ENCODE measurements at places on chromosomes 2 and 18. TPM values are rescaled to one million over a fixed set of nuclear protein-coding genes. Genes with fewer than 3 reads are reported as not detected.

The REG3G gene
- total RNA-seq, result not detected

The RND3 gene
- 42.9 TPM for total RNA-seq

The SERPINB3 gene
- total RNA-seq, result not detected

The SLC19A3 gene
- total RNA-seq, result 0.59 TPM

The CFAP221 gene
- total RNA-seq, result not detected

The IL1A gene
- total RNA-seq, result not detected

The INO80D gene
- 2.2 TPM for total RNA-seq

The TANC1 gene
- total RNA-seq, result 13.1 TPM

The NAGK gene
- 105 TPM for total RNA-seq

The LRRC30 gene
- not detected for total RNA-seq

The DHRS9 gene
- total RNA-seq, result not detected

The IL36RN gene
- not detected for total RNA-seq

The CMPK2 gene
- 0.30 TPM for total RNA-seq

The TXNDC2 gene
- not detected for total RNA-seq

The CABYR gene
- 6.7 TPM for total RNA-seq

The KIF1A gene
- total RNA-seq, result not detected

The TPRKB gene
- total RNA-seq, result 46.7 TPM

The NEU4 gene
- total RNA-seq, result not detected

The DOK1 gene
- total RNA-seq, result 23.0 TPM

The NEB gene
- total RNA-seq, result 0.17 TPM

The MAPK4 gene
- total RNA-seq, result not detected

The C1QL2 gene
- total RNA-seq, result not detected

The TLX2 gene
- 0.34 TPM for total RNA-seq

The FNDC4 gene
- total RNA-seq, result 9.8 TPM

The PSMG2 gene
- total RNA-seq, result 74.0 TPM

The ADGRF3 gene
- total RNA-seq, result not detected

The RIT2 gene
- not detected for total RNA-seq

The SLC38A11 gene
- total RNA-seq, result not detected

The CFAP65 gene
- total RNA-seq, result not detected

The ZAP70 gene
- total RNA-seq, result not detected

The DIPK1C gene
- total RNA-seq, result not detected

The DUSP2 gene
- 1.2 TPM for total RNA-seq

The SLC66A3 gene
- total RNA-seq, result 42.4 TPM

The MYO1B gene
- 41.3 TPM for total RNA-seq

The ZCCHC2 gene
- 2.5 TPM for total RNA-seq
